ENCODE measurements at places on chromosomes 2 and 18.

DNA sequence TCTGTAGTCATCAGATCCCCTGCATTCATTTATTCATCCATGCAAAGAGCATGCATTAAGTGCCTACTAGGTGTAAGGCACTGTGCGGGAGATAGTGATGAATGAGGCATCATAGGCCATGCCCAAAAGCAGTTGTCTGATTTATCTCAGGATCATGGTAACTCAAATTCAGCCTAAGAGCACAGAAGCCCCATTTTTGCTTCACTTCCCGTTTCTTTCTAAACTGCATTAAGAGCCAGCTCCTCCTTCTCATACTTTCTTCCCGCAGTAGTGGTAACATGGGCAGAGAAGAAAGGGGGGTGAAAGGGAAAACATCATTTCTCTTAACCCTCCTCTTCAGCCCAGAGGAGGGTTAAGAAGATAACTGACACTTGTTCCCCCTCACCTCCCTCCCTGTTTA lies 2.9 kb downstream of the GPR45 start:
- no peak for DNase-seq

DNA sequence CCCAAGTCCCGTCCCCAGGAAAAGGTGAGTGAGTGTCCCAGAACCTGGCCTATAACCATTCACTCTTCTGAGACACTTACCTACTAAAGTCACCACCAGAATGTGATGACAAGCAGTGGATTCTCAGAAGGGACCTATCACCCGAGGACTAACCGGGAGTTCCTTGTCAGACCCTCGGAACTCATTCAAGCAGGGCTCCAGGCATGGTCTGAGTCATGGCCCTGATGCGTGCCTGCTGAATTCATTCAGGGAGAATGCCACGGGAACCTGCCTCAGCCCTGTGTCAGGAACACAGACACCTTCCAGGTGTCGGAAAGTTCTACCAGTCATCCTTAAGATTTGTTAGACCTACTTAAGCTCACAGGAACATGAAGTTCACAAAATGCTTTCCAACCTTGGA lies 29.8 kb downstream of the ALPK2 start:
- DNase-seq, result no peak

GRCh38 chr18:1463981-1464380 lies 559.3 kb downstream of the ADCYAP1 start:
- DNase-seq, result no peak

GRCh38 chr2:234691214-234691575 lies 194.3 kb upstream of the ARL4C start:
- no peak for DNase-seq

DNA sequence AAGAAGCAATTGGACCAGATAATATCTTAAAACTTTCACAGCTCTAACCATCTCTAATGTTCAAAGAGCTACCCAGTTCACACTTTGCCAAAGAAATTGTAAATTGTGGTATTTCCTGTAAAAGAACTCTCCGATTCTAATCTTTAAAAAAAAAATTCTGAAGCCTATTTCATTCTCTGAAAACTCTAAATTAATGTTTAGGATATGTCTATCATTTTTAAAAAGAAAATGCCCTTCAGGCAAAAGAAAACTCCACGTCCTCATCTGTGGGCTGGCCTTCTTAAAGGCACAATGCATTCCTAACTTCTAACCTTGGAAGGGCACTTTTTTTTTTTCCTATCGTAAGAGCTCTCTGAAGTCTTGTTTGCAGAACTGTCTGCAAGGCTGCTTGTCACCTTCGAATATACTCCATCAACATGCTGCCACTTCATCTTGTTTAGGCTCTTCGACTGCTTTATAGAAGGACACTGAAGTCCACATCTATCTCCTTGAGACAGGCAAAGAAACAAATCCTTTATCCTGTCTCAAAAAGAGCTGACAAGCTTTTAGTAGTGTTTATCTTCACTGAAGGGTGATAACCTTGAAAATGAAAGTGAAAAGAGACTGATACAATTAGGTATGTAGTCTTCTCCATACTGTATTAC lies 124.3 kb upstream of the SLC39A10 start:
- no peak for DNase-seq

Measured in hematopoietic multipotent progenitor cell (in vitro differentiated cells).